ENCODE measurements at places on chromosomes 6 and 20. TPM values are rescaled to one million over a fixed set of nuclear protein-coding genes. Genes with fewer than 3 reads are reported as not detected.

Gene WFDC5
- not detected for total RNA-seq

Gene GLO1
- 123 TPM for total RNA-seq

Gene STMND1
- not detected for total RNA-seq

Gene ATF6B
- total RNA-seq: 6.7 TPM

Gene OSER1
- total RNA-seq: 49.7 TPM

Gene TTLL9
- total RNA-seq: not detected

Gene OGFRL1
- total RNA-seq: 28.5 TPM

Gene NFATC2
- total RNA-seq: 0.19 TPM

Gene RAET1L
- not detected for total RNA-seq

Gene TNNC2
- total RNA-seq: 0.56 TPM

Gene TTBK1
- not detected for total RNA-seq

Gene ZNF334
- 2.5 TPM for total RNA-seq

Gene APMAP
- 93.7 TPM for total RNA-seq

Gene HCK
- total RNA-seq: not detected

Gene HEY2
- total RNA-seq: 0.28 TPM

Gene HLA-DPB1
- total RNA-seq: 26.8 TPM

Gene DDR1
- 46.8 TPM for total RNA-seq

Gene COL11A2
- total RNA-seq: 0.56 TPM

Gene RBBP9
- 11.0 TPM for total RNA-seq

Gene CYP39A1
- under 0.01 TPM for total RNA-seq

Gene SLPI
- not detected for total RNA-seq

Gene PPIL4
- 42.8 TPM for total RNA-seq

Gene FOXA2
- total RNA-seq: not detected

Gene CTCFL
- total RNA-seq: not detected

Gene BPIFB4
- not detected for total RNA-seq

Gene PGC
- total RNA-seq: not detected

Gene TREM2
- not detected for total RNA-seq

Gene FERMT1
- 6.3 TPM for total RNA-seq

Gene DAAM2
- total RNA-seq: 36.9 TPM

Gene RUNX2
- 1.7 TPM for total RNA-seq

Gene SPATA2
- total RNA-seq: 1.7 TPM

Gene LY6G6D
- total RNA-seq: not detected

Gene BEND6
- total RNA-seq: 10.0 TPM

All from regular cardiac myocyte (primary cell).